CD4-positive, alpha-beta T cell treated with Interferon alpha-2 for 1 hour (primary cell): ENCODE measurements at places on chromosomes 13 and 19.

DNA sequence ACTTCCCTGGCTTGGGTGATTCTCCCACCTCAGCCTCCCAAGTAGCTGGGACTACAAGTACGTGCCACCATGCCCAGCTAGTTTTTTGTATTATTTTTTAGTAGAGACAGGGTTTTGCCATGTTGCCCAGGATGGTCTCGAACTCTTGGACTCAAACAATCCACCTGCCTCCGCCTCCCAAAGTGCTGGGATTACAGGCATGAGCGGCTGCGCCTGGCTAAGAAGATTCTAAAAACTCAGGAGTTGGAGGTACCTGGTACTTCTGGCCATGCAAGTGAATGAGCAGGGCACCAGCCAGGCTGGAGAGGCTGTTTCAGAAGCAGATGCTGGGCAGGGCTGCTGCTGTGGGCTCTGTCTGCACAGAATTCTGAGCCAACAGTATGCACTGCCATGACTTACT, 6.1 kb downstream of the MZF1 start:
- DNase-seq, result no peak

GRCh38 chr19:38385804-38386257, 2.0 kb downstream of the GGN start:
- DNase-seq, result peak; percentile 16

DNA sequence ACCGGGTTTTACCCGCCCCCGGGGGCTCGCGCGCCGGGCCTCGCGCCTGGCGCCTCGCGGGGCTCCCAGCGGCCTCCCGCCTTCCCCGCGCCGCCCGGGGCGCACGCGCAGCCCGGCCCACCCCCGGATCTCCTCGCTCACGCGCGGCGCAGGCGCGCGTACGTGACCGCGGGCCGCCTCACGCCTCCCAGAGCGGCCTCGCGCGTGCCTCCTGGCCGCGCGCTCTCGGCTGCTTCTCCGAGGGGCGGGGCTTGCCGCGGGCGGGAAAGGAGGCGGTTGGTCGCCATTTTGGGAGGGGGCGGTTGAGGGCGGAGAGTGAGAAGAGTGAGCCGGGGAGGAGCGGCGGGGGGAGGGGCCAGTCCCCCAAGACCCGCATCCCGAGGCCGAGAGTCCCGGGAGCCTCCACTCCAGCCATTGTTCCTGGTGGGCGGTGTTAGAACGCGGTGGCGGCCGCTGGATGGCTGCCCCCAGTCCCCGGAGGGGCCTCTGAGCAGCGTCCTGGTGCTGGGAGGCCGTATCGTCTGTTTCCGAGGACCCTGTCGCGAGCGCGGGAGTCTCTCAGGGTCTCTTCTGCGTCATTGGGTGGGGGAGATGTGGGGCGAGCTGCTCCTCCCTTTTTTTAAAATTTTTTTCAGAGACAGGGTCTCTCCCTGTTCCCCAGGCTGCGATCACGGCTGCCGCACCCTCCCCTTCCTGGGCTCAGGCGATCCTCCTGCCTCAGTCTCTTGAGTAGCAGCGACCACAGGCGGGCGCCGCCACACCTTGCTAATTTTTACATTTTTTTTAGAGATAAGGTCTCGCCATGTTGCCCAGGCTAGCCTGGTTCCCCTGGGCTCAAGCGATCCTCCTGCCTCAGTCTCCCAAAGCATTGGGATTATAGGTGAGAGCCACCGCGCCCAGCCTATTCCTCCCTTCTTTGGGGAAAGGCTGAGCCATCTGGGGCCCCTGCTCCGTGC, at the start of gene ZNF541:
ZNF541 (minus strand) TSS at position 78 of the 956 bp plus-strand sequence. CDS start 17,292 bp downstream, outside the sequence.
- peak; percentile 88 for DNase-seq

- no peak for DNase-seq
These were observed 19.9 kb downstream of the LMTK3 start for GRCh38 chr19:48491793-48492123.

DNA sequence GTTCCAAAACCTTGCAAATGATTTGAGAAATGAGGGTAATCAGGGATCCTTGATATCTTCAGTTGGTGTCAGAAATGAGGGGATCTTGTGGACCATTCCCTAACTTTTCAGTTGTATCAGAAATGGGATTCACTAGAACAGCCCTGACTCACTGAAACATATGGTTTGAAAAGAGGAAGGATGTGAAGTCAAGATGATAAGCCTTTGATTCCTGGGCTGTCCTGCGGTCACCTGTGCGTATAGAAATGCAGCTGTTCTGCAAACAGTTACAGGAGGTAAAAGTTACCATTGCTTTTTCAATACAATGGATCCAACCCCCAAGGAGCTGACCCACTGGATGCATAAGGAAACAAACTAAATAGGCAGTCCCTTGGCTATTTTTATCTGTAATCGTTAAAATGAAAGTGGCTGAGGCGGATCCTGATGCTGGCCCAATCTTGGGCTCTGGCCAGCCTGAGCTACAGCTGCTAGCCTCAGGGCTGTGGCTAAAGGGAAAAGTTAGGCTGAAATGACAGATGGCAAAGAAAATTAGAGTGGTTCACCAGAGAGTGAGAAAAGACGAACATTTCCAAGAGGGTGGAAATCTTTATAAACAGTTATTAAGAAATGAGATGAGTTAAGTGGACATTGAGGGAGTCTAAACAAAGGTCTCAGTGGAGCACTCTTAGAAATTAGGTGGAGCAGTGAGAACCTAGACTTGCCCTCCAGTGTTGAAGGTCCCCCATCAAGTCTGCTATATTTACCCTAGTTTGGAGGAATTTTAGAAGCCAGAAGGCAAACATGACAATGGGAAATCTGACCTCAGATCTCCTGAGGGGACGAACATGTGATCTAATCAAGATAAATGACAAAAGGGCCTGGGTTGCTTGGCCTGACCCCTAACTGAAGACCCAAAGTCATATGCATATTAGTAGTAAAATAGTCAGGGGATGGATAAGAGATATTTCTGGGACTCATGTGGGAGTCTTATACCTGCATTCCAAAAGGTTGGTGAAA, 7.6 kb downstream of the SIGLECL1 start:
- no peak for DNase-seq

GRCh38 chr13:26668357-26669146, 92.0 kb downstream of the GPR12 start:
- no peak for DNase-seq

DNA sequence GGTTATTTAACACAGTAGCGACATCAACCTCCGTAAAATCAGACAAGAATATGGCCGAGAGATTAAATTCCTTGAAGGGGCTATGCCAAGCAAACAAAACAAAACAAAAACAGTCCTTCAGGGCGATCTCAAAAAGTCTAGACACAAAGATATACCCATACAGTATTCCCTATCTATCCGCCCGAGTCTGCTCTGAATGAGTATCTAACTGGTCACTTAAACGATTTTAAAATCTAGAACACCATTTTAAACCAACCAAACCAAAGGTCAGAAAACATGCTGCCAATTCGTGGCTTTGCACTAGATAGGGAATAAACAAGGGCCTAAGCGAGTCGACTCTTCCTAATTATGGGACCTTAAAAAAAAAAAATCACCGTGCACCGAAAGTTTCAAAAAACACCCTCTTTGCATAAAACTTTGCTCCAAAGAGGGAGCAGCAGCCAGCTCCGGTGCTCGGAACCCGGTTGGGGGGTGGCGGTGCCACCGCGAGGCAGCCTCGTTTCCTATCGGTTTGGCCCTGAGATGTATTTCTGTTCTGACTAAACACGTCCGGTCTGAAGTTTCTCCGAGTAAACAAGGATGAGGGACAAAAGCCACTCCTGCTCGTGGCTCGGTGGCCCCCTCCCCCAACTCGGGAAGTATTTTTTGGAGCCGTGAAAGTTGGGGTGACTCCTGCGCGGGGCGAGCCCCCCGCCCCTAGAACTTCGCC, 1.8 kb downstream of the HMGB1 start:
- peak; percentile 59 for DNase-seq

GRCh38 chr13:28566891-28567290, 72.0 kb upstream of the FLT1 start:
- no peak for DNase-seq

DNA sequence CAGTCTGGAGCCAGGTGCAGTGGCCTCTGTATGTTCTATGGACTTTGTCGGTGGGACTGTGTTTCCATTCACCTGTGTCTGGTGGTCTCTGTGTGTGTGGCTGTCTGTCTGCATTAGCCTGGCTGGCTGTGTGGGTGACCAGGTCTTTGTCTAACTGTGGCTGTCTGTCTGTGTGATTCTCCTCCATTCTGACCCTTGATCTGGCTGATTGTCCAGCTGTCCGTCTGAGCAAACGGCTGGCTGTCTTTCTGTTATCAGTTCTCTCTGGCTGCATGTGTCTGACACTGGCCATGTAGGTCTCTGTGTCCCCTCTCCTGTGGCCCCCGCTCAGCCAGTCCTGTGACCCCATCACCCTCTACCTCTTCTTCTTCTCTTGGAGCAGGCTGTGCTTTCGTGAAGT, 53.2 kb downstream of the CELF5 start:
- DNase-seq, result no peak

GRCh38 chr19:34686455-34686854, 9.0 kb downstream of the ZNF302 start:
- DNase-seq, result no peak

DNA sequence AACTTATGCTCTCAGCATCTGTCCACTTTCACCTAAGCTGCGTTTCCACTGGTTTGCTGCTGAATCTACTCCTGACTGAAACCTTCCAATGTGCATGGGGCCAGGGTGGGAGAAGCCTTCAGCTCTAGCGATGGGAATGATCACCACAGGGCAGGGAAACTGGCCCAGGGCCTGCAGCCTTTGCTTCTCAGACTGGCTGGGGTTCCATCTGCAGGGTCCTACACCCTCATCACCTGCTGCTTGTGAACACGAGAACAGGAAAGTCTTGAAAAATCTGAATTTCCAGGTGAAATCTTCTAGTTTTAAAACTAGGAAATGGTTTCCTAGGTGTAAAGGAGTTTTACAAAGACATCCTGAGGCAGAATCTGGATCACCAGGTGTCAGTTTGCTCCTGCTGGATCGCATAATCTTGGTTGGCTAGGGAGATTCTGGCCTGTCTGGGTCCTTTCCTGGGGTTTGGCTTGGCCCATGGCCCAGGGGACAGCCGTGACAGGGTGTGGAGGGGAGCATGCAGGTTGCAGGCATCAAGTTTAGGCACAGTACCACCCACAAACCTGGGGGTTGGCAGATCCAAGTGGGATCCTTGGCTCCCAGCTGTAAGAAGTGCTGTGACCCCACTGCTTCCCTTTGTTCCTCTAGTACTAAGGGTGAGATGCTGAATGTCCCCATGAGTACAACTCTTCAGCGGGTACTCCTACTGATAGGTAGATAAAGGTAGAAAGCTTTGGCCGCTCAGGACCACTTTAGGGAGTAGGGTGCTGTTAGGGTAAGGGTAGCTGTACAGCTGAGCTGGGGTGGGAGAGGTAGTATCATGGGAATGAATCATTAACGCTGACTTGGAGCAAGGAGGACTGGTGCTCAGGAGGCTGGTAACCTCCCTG, 1.8 kb upstream of the UBE2M start:
- DNase-seq, result no peak

GRCh38 chr13:27117158-27117557, 54.5 kb downstream of the USP12 start:
- DNase-seq, result no peak

DNA sequence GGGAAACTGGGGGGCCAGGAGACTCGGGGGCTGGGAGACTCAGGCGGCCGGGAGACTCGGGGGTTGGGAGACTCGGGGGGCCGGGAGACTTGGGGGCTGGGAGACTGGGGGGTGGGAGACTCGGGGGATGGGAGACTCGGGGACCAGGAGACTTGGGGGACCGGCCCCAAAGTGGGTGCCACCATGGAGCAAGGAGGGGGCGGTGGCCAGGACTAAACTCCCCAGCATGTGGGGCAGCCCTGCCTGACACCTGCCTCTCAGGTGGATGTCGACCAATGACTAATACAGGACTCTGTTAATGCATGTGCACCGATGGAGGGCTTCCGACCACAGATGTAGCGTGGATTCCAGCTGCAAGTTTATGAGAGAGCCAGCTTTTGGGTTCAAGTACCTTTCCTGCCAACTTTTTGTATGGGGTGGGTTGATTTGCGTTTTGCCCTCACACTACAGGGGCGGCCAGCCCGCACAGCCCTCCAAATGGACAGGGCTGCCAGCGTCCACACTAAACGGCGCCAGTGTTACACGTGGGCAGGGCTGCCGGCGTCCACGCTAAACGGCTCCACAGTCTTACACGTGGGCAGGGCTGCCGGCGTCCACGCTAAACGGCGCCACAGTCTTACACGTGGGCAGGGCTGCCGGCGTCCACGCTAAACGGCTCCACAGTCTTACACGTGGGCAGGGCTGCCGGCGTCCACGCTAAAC, 62.2 kb downstream of the RASA3 start:
- no peak for DNase-seq

GRCh38 chr13:52938065-52938464, 89.6 kb upstream of the PCDH8 start:
- no peak for DNase-seq

GRCh38 chr13:54144828-54145227, 1116.2 kb downstream of the OLFM4 start:
- DNase-seq, result no peak

GRCh38 chr19:5152767-5153532, 184.0 kb downstream of the KDM4B start:
- DNase-seq, result no peak
